Right forelimb (tissue), 1 donor: ENCODE measurements at places on chromosomes 7 and 10.

DNA sequence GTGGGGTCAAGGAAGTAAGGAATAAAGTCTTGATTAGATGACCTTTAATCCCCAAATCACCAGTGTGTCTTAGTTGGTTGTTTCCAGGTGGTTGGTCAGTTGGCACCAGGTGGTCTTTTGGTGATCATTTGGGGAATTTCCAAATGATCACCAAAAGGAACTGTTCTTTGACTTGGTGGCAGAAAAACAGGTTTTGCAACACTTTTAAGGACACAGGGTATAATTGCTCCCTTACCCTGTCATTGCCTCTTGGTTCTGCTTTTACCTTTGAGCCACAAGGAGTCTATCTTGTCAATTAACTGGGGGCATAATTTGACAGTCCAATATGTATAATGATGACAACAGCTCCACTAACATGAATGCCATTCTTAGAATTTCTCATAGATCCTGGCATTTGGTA is 104.2 kb downstream of the ADK start:
- no peak for DNase-seq

- no peak for DNase-seq
These were observed 5.8 kb downstream of the IDE start for GRCh38 chr10:92567952-92568600.

DNA sequence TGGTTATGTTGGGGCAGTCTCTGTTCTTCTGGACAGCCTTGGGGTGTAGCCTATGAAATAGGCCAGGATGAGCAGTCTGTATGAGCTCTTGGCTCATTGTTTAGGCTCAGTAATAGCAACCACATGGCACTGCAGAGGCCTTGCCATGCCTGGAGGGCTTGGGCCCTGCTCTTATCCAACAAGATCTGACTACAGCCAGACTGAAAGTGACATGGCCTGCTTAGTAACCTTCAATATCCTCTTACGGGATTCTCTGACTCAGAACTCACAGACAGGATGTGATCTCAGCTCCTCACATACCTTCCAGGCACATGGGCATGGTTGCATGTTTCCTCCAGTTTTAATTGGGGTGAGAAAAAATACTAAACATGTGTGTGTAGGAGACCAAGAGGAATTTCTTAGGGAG is 289.3 kb downstream of the PTEN start:
- no peak for DNase-seq

DNA sequence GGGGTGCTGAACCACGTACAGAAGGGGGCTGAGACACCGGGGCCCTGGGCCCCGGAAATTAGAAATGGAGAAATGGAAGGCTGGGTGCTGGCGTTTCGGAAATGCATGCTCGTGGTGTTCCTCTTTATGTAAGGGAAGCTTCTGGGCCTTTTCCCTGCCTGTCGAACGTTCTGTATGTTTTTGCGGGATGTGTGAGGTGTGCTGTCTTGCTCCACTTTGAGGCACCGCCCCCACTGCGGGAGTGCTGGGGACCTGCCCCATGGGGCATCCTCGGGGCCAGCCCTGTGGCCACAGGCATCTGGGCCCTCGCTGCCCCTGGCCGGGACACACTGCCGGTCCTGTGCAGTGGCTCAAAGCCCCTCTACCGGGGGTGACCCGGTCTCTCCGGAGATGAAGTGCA is 1.7 kb upstream of the VENTX start:
- DNase-seq, result no peak

- peak; percentile 69 for DNase-seq
These were observed 62.7 kb downstream of the CALML3 start for GRCh38 chr10:5587151-5588079.

DNA sequence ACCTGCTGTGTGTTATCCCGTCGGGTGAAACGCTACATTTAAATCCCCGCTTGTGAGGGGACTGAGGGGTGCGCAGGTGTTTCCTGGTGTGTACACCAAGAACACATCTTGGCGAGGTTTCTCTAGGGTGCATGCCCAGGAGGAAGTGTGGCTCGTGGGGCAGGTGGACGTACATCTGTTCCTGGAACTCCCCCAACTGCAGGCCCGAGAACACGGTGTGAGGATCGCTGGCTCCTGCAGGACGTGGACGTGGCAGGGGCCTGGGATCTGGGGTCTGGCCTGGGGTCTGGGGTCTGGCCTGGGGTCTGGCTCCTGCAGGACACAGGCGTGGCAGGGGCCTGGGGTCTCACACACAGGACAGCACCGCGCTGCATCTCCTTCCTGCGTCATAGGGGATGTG is 10.1 kb downstream of the KNDC1 start:
- no peak for DNase-seq

GRCh38 chr7:131014906-131015656 is 281.1 kb upstream of the KLF14 start:
- no peak for DNase-seq

DNA sequence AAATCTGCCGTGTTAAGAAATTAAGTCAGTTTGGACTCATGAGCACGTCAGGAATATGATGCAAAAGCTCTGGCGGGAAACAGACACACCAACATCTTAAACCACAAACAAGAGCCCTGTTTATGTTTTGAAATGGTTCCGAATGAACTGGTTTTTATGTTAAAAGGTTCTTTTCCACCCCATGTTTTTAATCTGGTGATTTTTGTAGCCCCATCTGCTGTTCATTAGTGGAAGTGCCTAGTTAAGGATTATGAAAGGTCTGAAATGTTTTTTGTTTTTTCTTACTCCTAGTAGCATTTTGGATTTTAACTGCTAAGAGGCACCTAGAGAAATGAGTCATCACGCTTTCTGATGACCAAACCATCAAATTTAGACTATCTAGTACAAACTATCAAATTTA is 404.1 kb upstream of the MKI67 start:
- no peak for DNase-seq

- no peak for DNase-seq
These were observed 1050.5 kb downstream of the XPNPEP1 start for GRCh38 chr10:108872854-108873253.

DNA sequence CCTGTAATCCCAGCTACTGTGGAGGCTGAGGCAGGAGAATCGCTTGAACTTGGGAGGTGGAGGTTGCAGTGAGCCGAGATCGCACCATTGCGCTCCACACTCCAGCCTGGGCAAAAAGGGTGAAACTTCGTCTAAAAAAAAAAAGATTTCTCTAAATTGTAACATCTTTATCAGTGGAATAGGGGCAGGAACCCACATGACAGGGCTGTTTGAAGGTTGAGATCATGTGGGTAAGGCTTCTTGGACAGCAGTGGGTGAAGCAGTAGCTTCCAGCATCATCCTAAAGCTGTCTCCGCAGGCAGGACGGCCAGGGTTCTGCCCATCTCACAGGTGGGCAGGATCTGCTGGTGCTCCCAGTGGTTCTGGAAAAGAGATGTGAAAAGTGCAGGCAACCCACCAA is 37.9 kb upstream of the SEPHS1 start:
- no peak for DNase-seq

- DNase-seq, result peak; percentile 3
These were observed 225.4 kb downstream of the TCERG1L start for GRCh38 chr10:131086094-131086493.

DNA sequence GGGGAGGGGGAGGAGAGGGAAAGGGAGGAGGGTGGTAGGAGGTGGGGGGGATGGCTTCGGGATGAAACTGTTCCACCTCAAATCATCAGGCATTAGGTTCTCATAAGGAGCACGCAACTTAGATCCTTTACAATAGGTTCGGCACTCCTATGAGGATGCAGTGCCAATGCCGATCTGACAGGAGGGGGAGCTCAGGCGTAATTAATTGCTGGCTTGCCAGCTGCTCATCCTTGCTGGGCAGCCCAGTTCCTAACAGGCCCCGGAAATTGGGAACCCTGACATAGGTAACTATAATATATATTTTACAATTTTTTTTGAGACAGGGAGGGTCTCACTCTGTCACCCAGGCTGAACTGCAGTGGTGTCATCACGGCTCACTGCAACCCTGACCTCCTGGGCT is 118.8 kb upstream of the SFMBT2 start:
- DNase-seq, result no peak

- no peak for DNase-seq
These were observed 150.0 kb downstream of the SGMS1 start for GRCh38 chr10:50473756-50474155.

- no peak for DNase-seq
These were observed 167.8 kb downstream of the BAMBI start for GRCh38 chr10:28845009-28845682.

DNA sequence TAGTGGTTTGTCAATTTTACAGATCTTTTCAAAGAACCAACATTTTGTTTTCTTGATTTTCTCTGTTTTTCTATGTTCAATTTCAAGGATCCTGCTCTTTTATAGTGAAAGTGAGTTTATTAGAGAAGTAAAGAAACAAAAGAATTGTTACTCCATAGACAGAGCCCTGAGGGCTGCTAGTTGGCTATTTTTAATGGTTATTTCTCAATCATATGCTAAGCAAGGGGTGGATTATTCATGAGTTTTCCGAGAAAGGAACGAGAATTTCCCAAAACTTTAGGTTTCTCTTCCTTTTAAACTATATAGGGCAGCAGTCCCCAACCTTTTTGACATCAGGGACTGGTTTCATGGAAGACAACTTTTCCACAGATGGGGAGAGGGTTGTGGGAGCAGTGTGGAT is 165.0 kb downstream of the CCSER2 start:
- no peak for DNase-seq

- no peak for DNase-seq
These were observed 41.6 kb downstream of the SLC16A9 start for GRCh38 chr10:59668096-59668495.

DNA sequence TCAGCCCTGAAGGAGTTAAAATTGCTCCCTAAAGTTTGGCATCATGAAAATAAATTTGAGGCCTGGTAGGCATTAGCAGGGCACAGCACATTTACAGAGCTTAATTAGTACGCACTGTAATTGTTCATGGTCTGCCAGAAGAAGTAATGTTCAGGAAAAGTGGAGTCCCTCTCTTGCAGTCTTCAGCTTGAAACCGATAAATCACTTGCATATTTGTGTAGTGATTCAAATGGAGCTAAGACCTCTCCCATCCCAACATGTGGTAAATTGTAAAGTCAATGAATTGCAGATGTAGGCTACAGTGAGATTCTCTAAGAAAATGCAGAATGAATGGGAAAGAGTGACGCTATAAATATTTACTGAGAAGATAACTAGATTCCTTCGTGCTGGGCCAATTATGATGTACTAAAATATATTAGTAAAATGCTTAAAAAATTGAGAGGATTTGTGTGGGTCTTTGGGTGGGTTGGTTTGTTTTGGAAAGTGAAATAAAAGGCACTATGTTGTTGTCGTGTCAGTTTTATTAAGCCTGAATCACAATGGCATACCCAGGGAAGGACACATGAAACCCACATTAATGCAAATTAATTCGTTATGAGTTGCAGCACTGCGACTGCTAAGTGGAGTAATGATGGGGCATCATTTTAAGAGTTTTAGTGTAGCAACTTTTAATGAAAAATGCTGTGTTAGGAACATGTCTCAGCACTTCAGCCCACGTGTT is 8.4 kb downstream of the TCF7L2 start:
- no peak for DNase-seq

DNA sequence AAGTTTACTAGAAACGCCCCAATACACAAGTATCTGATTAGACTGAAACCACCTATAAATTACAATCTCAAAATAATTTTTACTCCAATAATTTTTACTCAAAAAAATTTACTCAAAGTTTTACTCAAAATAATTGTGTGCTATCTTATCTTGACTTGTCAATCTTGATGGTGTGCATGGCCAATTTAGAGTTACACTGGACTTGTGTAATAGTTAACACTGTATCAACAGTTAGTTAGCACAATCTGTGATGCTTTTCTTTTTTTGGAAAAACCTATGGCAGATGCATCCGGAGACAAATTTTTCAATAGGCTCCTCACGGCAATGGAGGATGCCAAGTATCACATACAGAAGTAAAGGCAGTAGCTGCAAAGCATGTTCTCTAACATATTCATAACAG is 24.9 kb downstream of the LMOD2 start:
- no peak for DNase-seq

GRCh38 chr7:71633551-71634008 is 501.6 kb downstream of the GALNT17 start:
- no peak for DNase-seq

DNA sequence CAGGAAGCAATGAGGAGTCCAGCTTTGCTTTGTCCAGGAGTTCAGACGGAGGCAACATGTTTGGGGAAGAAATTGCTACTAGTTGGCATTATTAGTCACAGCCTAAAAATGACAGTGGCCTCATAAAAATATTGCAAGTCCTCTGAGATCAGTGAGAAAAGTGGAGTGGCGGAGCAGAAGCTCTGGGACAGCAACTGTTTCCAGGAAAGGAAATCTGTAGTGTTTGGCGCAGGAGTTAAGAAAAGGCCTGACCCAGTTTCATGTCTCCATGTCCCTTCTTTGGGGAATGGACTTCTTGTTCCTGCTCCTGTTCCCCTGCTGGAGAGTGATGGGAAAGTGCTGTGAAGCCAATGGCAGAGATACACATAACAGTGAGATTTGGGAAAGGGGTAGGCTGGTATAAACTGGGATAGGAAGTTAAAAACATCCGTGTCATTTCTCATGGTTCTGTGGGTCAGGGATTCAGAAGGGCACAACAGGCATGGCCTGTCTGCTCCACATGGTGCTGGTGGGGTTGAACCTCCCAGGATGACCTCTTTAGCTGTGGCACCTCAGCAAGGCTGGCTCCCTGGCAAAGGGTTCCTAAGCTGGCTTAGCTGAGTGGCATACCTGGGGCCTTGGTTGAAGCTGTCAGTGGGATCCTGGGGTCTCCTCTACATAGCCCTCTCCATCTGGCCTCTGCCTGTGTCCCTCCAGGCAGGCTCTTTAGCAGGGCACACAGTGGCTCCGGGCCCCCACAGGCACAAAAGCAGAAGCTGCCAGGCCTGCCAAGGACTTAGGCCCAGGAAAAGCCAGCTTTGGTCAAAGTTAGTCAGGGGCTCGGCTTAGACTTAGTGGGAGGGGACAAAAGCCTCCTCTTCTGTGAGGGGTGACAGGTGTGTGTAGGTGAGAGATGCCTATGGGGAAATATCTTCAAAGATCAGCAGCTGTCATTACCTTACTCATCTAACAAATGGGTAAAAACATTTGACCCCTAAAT is 77.7 kb downstream of the WDFY4 start:
- DNase-seq, result no peak

GRCh38 chr7:12623885-12624498 is 53.5 kb downstream of the SCIN start:
- no peak for DNase-seq
